ENCODE measurements at places on chromosomes 13 and 19. TPM values are rescaled to one million over a fixed set of nuclear protein-coding genes. Genes with fewer than 3 reads are reported as not detected.

VSIG10L gene
- total RNA-seq: 0.77 TPM

DNA sequence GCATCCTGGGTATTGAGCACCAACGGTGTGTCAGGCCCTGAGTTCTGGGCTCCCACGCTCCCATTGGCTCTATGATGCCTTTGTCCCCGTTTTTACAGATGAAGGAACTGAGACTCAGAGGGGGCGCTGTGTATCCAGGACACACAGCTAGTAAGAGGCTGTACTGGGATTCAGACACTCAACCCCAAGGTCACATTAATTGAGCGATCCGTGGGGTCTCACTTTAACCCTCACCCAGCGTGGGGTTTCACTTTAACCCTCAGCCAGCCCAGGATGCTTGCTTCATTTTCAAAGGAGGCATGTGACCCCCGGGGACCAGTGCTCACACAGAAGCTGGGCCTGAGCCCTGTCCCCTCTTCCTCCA lies 42.6 kb downstream of the CYP4F22 start:
- DNase-seq: no peak

DNA sequence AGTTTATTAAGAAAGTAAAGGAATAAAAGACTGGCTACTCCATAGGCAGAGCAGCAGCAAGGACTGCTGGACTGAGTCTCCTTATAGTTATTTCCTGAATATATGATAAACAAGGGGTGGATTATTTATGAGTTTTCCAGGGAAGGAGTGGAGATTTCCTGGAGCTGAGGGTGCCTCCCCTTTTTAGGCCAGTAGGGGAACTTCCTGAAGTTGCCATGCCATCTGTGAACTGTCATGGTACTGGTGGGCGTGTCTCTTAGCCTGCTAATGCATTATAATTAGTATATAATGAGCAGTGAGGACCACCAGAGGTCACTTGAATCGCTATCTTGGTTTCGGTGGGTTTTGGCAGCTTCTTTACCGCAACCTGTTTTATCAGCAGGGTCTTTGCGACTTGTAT lies 13.5 kb downstream of the ZSCAN5A start:
- no peak for DNase-seq

DNA sequence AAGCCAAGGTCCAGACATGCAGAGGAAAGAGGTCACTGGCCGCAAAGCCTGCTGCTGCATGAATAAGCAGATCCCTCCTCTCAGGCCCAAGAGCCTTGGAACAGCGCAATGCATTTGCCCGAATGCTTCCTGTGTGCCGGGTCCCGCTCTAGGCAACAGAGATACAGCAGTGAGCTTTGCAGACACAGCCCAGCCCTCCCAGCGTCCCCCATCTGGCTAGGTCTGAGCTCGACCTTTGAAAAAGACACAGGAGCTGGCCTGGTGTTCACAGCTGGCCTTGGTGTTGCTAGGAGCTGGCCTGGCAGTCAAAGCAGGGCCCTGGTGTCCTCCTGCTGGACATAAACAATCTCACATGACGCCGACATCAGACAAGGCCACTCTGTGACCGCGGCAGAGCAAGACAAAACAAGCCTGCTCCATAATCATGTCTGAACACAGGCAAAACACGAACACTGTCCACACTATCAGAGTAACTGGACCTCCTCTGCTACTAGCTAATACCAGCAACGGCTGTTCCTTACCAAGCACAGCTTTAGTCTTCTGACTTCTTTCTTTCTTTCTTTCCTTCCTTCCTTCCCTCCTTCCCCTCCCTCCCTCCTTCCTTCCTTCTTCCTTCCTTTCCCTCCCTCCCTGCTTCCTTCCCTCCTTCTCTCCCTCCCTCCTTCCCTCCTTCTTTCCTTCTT lies 5.7 kb upstream of the PEX11G start:
- DNase-seq: peak; percentile 66

CACNG8 gene
- total RNA-seq: 0.02 TPM

IGFL3 gene
- not detected for total RNA-seq

DNA sequence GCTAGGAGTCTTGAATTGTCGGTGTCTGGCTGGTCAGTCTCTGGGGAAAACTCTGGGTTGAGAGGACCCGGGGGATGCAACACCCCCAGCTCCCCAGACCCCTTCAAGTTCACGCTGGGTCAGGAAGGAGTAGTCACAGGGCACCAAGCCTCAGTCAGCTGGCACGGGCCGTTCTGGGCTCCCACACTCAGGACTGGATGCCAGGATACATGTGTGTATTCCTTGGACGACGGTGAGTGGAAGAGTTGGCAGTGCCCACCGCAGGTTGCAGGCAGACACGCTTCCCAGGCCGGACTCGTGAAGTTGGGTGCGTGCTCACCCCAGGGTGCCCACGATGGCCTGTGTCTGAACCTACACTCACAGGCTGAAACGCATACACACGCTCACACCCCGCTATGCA lies 5.5 kb downstream of the GADD45B start:
- DNase-seq: no peak

RFPL4A gene
- total RNA-seq: not detected

CCDC194 gene
- total RNA-seq: not detected

DNA sequence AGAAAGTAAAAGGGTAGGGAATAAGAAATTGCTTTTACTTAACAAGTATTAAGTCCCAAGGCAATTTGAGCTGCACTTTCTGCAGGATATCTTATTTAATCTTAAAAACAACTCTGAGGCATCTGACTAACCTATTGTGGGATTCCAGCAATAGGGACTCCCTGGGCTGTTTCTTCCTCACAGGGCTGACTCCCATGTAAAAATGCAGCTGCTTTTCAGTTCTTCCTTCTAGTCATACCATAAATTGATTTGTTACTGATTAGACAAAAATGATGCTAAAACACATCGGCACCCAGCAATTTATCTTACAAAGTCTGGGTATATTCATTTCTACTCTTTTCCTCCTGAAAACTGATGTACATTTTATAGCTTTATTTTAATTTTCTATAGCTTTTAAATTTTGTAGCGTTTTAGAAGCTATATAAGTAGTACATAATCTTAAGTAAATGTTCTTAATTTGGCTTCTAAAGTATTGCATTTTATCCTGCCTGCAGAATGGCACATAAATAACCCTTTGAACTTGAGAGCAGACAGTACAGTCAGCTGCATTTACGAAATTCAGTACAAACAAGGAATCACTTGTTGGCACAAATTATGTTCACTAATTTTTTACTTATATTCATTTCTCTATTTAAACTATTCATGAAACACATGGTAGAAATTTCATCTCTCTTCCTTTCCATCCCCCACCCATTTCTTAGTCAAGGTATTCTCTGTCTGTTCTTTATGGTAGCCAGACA lies 102.4 kb upstream of the FRY start:
- DNase-seq: no peak

DNA sequence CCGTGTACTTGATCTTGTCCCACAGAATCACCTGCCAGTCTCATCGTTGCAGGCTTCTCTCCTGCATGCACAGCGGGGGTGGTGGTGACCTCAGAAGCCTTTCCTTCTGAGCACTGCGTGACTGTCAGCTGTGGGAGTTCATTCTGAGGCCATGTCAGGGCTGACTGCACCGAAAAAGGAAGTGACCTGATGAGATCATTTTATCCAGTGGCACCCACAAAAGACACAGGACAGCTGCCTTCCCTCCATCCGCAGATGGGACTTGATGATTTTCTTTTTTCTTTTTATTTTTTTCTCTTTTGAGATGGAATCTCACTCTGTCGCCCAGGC lies 89.7 kb downstream of the RAB20 start:
- no peak for DNase-seq

GRCh38 chr19:17831419-17831888 lies 10.1 kb upstream of the INSL3 start:
- no peak for DNase-seq

DNA sequence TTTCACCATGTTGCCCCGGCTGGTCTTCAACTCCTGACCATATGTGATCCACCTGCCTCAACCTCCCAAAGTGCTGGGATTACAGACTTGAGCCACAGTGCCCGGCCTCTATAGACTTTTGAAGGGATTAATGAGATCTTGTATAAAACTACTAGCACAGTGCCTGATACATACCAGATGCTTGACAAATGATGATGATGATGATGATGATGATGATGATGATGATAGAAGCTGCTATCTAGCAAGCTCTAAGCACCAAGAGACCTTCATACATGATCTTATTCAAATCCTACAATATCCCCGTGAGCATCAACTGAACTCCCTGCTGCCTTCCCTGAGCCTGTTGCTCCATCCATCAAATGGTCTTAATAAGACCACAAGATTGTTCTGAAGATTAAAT lies 14.4 kb downstream of the CEACAM20 start:
- DNase-seq: no peak

- no peak for DNase-seq
Measured at GRCh38 chr13:76828316-76828741, 57.9 kb downstream of the KCTD12 start.

UNC13A gene
- not detected for total RNA-seq

Measured in left ventricle myocardium superior (tissue), 1 donor.